Small intestine (tissue), 16 donors: ENCODE measurements at places on chromosomes 5 and 9. TPM values are rescaled to one million over a fixed set of nuclear protein-coding genes. Genes with fewer than 3 reads are reported as not detected.
A peak's percentile ranks its signal among the peaks of the same experiment; 100 is the strongest.

GRCh38 chr9:2332663-2333062 is 288.9 kb upstream of the VLDLR start:
- DNase-seq: no peak
- no peaks in the 10 kb centered on the region for H3K36me3 ChIP-seq
- H3K4me3 ChIP-seq: no peak overlapping the region
- peaks cover 2% of the 10 kb centered on the region for H3K27me3 ChIP-seq
- H3K4me1 ChIP-seq: no peaks in the 10 kb centered on the region

DNA sequence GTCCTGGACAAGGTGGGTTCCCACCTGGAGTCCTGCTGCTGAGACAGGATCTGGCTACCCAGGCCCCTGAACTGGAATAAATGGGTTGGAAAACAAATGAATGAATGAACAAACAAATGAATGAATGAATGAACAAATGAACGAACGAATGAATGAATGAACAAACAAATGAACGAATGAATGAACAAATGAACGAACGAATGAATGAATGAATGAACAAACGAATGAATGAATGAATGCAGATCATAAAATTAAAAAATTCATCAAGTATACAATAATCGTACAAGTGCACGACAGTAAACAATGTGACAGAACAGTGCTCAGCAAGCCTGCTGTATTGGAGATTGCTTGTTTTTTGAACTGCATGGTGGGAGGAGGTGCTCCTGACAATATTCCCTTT is 2097.1 kb downstream of the MAT2B start:
- H3K27ac ChIP-seq: no peak overlapping the region
- H3K4me1 ChIP-seq: no peaks in the 10 kb centered on the region

DNA sequence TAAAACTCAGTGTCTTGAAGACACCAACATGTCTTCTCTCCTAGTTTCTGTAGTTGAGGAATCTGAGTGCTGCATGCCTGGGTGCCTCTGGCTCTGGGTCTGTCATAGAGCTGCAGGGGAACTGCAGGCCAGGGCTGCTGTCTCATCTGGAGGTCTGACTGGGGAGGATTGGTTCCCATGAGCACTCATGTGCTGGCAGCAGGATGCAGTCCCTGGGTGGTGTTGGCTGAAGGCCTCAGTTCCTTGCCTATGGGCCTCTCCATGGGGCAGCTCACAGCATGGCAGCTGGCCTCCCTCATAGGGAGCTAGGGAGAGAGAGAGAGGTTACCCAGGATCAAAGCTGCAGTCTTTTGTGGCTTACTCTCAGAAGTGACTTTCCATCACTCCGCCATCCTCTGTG is 22.6 kb downstream of the UBE2QL1 start:
- H3K4me1 ChIP-seq: no peaks in the 10 kb centered on the region
- no peaks in the 10 kb centered on the region for H3K36me3 ChIP-seq
- peaks cover 2% of the 10 kb centered on the region for H3K27me3 ChIP-seq

ANKRD31 gene
- not detected for polyA plus RNA-seq

PAEP gene
- not detected for polyA plus RNA-seq

PCDHB4 gene
- 0.64 TPM for polyA plus RNA-seq

PCDHGA9 gene
- polyA plus RNA-seq: 0.75 TPM

ITGA2 gene
- polyA plus RNA-seq: 1.8 TPM

TEX48 gene
- not detected for polyA plus RNA-seq

EPB41L4A gene
- 3.9 TPM for polyA plus RNA-seq

PPP2R2B gene
- 3.8 TPM for polyA plus RNA-seq

RANBP3L gene
- not detected for polyA plus RNA-seq

SETD9 gene
- 29.2 TPM for polyA plus RNA-seq

DNA sequence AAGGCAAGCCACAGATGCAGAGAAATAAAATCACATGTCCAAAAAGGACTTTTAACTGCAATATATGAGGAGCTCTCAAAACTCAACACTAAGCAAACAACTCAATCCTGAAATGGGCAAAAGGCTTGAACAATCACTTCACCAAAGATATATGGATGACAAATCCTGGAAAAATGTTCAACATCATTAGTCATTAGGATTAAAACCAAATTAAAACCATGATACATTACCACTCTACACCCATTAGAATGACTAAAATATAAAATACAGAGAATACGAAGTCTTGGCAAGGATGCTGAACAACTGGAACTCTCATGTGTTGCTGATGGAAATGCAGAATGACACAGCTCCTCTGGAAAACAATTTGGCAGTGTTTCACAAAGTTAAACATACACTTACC is 277.4 kb downstream of the TLE1 start:
- no peak overlapping the region for H3K27ac ChIP-seq
- no peaks in the 10 kb centered on the region for H3K4me1 ChIP-seq
- DNase-seq: no peak

PDE6A gene
- 0.03 TPM for polyA plus RNA-seq

- peaks cover 21% of the 10 kb centered on the region for H3K36me3 ChIP-seq
- H3K4me1 ChIP-seq: peaks cover 23% of the 10 kb centered on the region
- H3K27ac ChIP-seq: peak within 1 kb of the TSS; percentile 83
- no peaks in the 10 kb centered on the region for H3K27me3 ChIP-seq
These were observed at the start of gene PTGR1 for GRCh38 chr9:111599092-111599954. Gene PTGR1 (minus strand): TSS chr9:111599647. CDS start chr9:111597422, 2,225 bp downstream.

PCDHB11 gene
- not detected for polyA plus RNA-seq

- H3K27ac ChIP-seq: no peak overlapping the region
- H3K4me1 ChIP-seq: peaks cover 2% of the 10 kb centered on the region
- H3K4me3 ChIP-seq: no peak overlapping the region
- no peaks in the 10 kb centered on the region for H3K36me3 ChIP-seq
These were observed 40.9 kb downstream of the NFIB start for GRCh38 chr9:14272927-14273528.

DNA sequence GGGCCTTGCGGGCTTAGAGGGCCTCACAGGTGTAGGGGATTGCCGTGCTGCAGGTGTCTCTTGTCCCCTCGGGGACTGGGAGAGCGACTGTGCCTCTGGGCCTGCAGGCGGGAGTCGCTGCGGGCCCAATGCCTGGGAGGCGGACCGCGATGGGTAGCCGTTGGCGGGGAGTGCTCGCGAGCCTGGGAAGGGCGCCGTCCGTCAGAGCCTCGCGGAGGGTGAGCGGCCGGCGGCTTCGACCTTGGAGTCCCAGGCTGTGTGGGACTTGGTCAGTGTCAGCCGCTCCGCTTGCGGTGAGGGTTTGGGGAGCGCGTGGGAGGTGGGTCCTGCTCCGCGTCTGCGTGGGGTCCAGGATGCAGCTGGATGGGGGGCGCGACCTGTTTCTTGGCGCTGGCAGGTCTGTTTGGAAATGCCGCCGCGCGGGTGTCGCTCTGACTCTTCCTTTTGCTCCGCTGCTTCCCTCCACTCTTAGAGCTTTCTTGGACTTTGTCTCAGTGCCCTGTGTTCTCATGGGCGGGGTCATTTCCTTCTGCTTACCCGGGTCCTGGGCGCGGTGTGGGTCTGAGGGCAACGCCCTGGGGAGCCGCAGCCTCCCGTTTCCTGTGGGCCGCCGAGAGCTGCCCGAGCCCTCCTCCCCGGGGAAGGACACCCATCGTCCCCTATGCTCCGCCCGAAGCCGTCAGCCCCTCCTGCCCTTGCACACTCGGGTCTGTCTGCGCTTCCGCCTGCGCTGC is 88.9 kb upstream of the CACNA1B start:
- peak; percentile 81 for DNase-seq
- H3K27ac ChIP-seq: peak overlapping the region; percentile 80
- H3K4me1 ChIP-seq: peaks cover 11% of the 10 kb centered on the region
- H3K4me3 ChIP-seq: no peak overlapping the region
- H3K36me3 ChIP-seq: peaks cover 15% of the 10 kb centered on the region
- H3K27me3 ChIP-seq: no peaks in the 10 kb centered on the region

- no peak overlapping the region for H3K4me3 ChIP-seq
- no peaks in the 10 kb centered on the region for H3K27me3 ChIP-seq
- H3K27ac ChIP-seq: no peak overlapping the region
- DNase-seq: no peak
- H3K36me3 ChIP-seq: no peaks in the 10 kb centered on the region
- no peaks in the 10 kb centered on the region for H3K4me1 ChIP-seq
These were observed 97.3 kb downstream of the ELAVL2 start for GRCh38 chr9:23728736-23729135.

- H3K4me1 ChIP-seq: no peaks in the 10 kb centered on the region
- H3K27ac ChIP-seq: no peak overlapping the region
- no peak for DNase-seq
These were observed 32.9 kb downstream of the FCHO2 start for GRCh38 chr5:72988769-72989168.

GRCh38 chr5:1660511-1660910 is 136.8 kb upstream of the LPCAT1 start:
- no peak overlapping the region for H3K27ac ChIP-seq
- H3K27me3 ChIP-seq: peaks cover 6% of the 10 kb centered on the region
- H3K4me3 ChIP-seq: no peak overlapping the region
- H3K4me1 ChIP-seq: no peaks in the 10 kb centered on the region

- H3K36me3 ChIP-seq: no peaks in the 10 kb centered on the region
- H3K4me3 ChIP-seq: no peak overlapping the region
- H3K27me3 ChIP-seq: no peaks in the 10 kb centered on the region
- no peaks in the 10 kb centered on the region for H3K4me1 ChIP-seq
These were observed 30.0 kb downstream of the GLIS3 start for GRCh38 chr9:4269872-4270271.

DNA sequence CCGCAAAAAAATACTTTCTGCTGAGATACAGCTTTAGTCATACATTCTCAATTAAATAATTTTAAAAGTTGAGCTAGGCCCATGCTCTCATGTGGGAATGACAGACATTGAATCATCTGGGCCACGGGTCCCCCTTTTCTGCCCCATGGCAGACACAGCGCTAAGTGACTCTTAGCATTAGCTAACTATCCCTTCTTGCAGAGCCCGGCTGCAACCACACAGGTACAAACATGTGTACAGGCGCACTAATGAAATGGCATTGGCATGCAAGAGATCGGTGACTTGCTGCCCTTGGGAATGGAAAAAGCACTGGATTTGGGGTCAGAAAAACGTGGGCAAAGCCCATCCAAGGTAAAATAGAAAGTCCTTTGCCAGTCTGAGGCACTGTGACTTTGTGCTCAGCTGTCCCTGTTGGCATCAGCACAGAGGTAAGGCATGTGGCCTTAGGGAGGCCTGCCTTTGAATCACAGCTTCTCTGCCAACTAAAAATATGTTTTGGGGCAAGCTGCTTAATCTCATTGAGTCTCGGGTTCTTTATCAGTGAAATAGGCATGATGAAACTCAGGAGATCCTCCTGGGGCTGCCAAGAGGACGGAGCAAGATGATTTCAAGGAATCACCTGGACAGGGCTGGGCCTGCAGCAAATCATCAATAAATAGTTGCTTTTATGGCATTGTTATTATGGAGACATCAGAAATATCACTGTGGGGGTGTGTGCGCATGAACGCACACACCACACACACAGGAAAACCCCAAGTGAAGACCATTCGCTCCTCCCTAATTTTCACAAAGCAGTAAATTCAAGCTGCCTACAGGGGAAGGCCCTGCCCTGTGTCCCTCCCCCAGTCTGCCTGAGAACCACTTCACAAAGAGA is 54.2 kb downstream of the WHRN start:
- H3K4me3 ChIP-seq: no peak overlapping the region
- no peaks in the 10 kb centered on the region for H3K36me3 ChIP-seq
- no peak for DNase-seq
- no peaks in the 10 kb centered on the region for H3K4me1 ChIP-seq
- H3K27ac ChIP-seq: no peak overlapping the region

- no peak overlapping the region for H3K4me3 ChIP-seq
- H3K27me3 ChIP-seq: no peaks in the 10 kb centered on the region
- H3K4me1 ChIP-seq: no peaks in the 10 kb centered on the region
- no peaks in the 10 kb centered on the region for H3K36me3 ChIP-seq
These were observed 317.2 kb downstream of the DEPDC1B start for GRCh38 chr5:60382716-60383115.

- no peaks in the 10 kb centered on the region for H3K27me3 ChIP-seq
- H3K4me1 ChIP-seq: no peaks in the 10 kb centered on the region
- no peak overlapping the region for H3K4me3 ChIP-seq
These were observed 13.6 kb upstream of the CLK4 start for GRCh38 chr5:178640331-178641045.
